ENCODE measurements at places on chromosomes 5 and 9. TPM values are rescaled to one million over a fixed set of nuclear protein-coding genes. Genes with fewer than 3 reads are reported as not detected.

PRLR gene
- 44.5 TPM for total RNA-seq

CD14 gene
- 61.0 TPM for total RNA-seq

DMRT2 gene
- not detected for total RNA-seq

GRCh38 chr9:84405667-84406066, 65.1 kb upstream of the SLC28A3 start:
- no peak for DNase-seq
- H3K4me3 ChIP-seq = no peak overlapping the region
- peaks cover 6% of the 10 kb centered on the region for H3K4me1 ChIP-seq
- no peaks in the 10 kb centered on the region for H3K36me3 ChIP-seq

DNA sequence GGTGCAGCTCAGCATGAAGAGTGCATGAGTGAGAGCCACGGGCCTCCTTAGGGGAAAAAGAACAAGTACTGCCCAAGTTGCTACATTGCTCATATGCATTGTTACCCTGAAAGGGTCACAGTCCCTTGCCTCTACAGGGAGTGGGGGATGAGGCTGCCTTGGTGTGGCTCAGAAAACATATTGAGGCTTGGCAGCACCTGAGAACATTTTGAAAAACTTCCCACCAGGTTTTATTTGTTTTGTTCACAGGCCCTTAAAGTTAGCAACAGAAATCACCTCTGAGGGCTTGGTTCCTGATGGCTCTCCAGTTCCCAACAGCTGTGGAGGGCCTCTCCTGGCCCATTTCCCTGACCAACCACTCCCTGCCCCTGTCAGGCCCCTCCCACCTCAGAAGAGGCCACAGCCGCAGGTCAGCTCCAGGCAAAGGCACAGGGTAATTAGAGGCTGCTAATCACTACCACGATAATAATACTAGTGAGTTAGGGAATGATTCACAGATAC, 90.7 kb upstream of the ADRA1B start:
- no peaks in the 10 kb centered on the region for H3K36me3 ChIP-seq
- no peaks in the 10 kb centered on the region for H3K4me1 ChIP-seq
- H3K27ac ChIP-seq = no peak overlapping the region
- H3K27me3 ChIP-seq = no peaks in the 10 kb centered on the region

GRCh38 chr5:72074251-72074650, 33.0 kb upstream of the MAP1B start:
- H3K4me1 ChIP-seq = no peaks in the 10 kb centered on the region
- no peak overlapping the region for H3K4me3 ChIP-seq
- H3K27me3 ChIP-seq = no peaks in the 10 kb centered on the region
- no peak overlapping the region for H3K27ac ChIP-seq
- DNase-seq = no peak

DNA sequence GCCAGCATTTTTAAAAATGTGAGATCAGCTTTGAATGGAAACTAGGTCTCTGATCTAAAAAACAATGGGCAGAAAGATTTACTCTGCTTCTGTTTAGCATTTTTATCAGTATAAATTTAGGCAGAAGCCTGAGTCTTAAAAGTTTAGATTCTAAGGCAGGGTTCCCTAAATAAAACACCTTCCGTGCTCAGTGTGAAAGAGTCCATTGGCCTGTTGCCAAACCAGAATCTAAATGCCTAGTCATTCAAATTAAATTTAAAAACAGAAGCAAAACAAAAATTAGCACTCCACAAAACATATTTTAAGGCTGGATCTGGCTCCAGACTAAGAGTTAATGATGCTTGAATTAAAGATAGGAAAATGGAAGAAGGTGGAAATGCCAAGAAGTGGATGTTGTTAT, 4.5 kb downstream of the TYRP1 start:
- H3K27me3 ChIP-seq = peaks cover 3% of the 10 kb centered on the region
- H3K36me3 ChIP-seq = no peaks in the 10 kb centered on the region
- H3K27ac ChIP-seq = no peak overlapping the region
- no peak overlapping the region for H3K4me3 ChIP-seq
- DNase-seq = no peak

DNA sequence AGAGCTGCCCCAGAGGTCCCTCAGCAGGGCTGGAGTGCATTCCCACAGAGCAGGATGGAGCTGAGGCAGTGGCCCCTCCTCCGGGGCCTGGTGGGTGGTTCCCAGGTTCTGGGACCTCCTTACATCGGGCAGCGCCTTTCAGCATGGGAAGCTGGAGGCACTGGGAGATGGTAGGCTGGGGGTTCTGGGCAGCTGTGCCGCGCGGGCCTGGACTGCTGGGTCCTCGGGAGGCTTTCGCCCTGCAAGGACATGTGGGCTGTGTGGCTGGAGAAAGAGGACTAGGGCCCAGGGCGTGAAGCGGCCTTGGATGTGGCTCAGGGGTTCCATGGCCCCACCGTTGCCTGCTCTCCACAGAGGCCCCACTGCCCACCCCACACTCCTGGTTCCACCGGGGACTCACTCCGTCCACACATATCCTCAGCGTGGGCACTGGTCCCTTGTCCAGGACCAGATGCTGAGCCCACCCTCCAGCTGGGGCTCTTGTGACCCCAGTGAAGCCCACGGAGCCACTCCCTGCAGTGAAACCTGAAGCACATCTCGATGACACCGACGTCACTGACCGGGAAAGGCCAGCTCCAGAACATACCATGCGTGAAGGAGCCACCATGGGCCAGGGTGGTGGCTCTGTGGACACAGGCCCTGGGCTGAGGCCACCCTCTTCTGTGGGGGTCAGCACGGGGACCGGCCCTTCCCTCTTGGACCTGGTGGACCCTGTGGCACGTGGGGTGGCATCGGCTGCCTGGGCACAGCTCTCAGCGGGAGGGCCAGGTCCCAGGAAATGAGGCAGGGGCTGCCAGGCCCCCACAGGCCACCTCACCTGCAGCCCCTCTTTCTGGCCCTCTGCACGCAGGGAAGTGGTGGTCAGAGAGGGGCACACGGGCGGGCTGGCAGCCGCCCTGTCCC, 31.5 kb upstream of the NKD2 start:
- no peaks in the 10 kb centered on the region for H3K36me3 ChIP-seq
- no peak overlapping the region for H3K27ac ChIP-seq
- no peaks in the 10 kb centered on the region for H3K27me3 ChIP-seq
- no peak overlapping the region for H3K4me3 ChIP-seq
- peak; percentile 30 for DNase-seq

- no peak for DNase-seq
- no peaks in the 10 kb centered on the region for H3K36me3 ChIP-seq
- H3K4me1 ChIP-seq = peaks cover 1% of the 10 kb centered on the region
Observed at GRCh38 chr9:68711281-68711680, 6.2 kb downstream of the PIP5K1B start.

DNA sequence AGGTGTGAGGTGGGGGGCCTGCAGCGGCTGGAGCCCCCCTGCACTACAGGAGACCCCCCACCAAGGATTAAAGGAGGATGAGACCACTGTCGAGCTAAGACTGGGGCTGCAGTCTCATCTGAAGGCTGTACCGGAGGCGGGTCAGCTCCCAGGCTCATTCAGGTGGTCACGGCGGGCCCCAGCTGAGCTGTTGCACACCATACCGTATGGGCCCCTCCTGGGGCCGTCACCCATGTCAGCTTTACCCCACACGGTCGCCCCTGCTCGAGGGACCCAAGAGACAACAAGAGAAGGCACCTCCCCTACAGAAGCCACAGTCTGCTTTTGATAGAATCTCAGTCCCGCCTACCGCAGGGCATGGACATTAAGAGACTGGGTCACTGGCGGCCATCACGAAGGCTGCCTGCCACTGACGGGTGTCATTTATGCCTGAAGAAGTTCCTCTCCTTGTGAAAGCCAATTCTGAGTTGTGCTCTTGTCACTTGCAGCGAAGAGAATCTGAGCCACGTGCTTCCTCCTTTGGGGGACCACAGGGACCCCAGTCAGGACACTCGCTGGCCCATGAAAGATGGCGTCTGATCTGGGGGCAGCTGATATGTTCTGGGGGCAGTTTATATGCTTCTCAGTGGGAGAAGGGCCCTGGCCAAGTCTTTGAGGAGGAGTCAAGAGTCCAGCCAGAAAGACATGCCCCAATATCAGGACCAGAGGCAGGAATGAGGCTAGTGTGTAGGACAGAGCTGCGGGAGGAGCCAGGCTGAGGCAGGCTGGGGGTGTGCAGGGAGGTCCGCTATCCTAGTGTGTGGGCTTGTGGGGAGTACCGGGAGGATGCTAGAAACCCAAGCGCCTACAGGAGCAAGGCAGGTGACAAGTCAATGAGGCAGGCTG, 102.4 kb downstream of the ZNF354C start:
- no peaks in the 10 kb centered on the region for H3K36me3 ChIP-seq
- no peak overlapping the region for H3K27ac ChIP-seq
- peaks cover 6% of the 10 kb centered on the region for H3K4me1 ChIP-seq
- H3K4me3 ChIP-seq = no peak overlapping the region

DNA sequence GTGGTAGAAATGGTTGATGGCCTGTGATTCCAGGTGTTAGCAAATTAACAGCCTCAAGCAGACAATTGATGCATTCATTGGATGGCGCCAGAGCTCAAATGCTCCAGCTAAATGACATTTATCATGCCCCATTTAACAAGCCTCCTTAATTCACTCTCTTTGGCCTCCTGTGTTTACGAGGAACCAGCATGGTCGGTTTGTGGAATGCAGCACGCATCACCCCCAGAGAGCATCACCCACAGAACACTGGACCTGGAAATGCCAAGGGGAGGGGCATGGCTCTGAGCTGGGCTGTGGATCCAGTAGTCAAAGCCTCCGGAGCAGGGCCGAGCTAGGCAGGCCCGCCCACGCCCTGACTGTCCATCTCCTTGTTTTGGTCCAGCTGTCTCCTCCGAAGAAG, 434.0 kb downstream of the GADD45G start:
- no peak overlapping the region for H3K27ac ChIP-seq
- no peak overlapping the region for H3K4me3 ChIP-seq
- no peaks in the 10 kb centered on the region for H3K4me1 ChIP-seq
- H3K27me3 ChIP-seq = no peaks in the 10 kb centered on the region
